ENCODE measurements at places on chromosomes 12 and 14.

GRCh38 chr14:100102156-100102785 lies 37.0 kb downstream of the EVL start:
- no peak for DNase-seq

DNA sequence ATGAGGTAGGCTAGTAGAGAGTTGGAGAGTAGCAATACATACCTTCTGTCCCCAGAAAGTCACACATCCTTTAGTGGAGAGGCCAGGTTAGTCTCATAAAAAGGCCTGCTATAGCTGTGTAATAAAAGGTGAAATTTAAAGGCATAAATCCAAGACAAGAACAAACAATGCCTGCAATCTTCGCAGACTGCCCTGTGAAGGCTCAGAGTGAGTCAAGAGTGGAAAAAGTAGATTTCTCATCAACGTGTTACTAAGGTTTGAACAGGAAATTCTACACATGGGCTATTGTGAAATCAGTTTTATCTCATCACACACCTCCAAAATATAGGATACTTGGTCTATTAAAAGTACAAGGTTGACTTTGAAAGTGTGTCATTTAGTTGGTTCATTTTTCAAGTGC lies at the start of gene KLRC1:
Gene KLRC1, minus strand, starts transcription at position 222 of the 400 bp plus-strand sequence. CDS start 2,221 bp downstream, outside the sequence.
- DNase-seq: no peak

GRCh38 chr14:51657762-51658161 lies 6.1 kb downstream of the FRMD6 start:
- no peak for DNase-seq

- no peak for DNase-seq
Observed at GRCh38 chr12:10968765-10969456, 17.8 kb downstream of the TAS2R50 start.

GRCh38 chr14:61298824-61299223 lies 17.7 kb upstream of the TMEM30B start:
- no peak for DNase-seq

- DNase-seq: no peak
Observed at GRCh38 chr12:117031843-117032592, 67.2 kb downstream of the TESC start.

GRCh38 chr12:91542666-91543065 lies 360.0 kb upstream of the DCN start:
- DNase-seq: no peak

DNA sequence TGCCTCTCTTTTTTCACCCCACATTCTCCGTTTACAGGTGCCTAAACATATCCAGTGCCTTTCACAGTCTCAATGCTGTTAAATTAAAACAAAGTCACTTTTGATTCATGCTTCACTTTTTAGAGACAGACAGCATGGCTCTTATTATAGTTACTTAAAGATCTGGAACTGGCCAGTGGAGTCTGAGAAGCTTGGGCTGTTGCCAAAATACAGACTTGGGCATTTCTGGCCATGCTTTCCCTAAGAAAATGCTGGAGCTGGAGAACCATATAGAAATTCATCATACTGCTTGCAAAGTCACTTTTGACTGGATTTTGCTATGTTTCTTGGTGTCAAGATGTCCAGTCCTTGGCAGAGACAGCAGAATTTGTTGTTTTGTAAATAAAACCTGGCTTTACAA lies 12.2 kb upstream of the GPR68 start:
- DNase-seq: no peak

DNA sequence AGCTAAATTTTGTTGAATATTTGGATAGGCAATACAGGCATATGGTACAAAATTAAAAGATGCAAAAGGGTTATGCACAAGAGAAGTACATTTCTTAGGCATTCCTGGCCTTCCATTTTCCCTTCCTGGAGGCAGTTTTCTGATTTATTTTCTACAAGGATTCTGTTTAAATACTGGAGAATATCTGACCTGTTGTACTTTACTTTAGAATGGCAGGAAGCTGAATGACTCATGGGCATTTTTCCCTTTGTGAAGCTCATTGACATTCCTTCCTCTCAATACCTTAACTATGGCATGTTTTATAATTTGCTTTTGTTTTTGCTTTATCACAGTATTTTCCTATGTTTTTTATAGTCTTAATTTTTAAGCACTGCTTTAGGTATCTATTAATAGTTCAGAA lies 62.7 kb downstream of the RCOR1 start:
- DNase-seq: no peak

Measured in forelimb muscle (tissue), 1 donor.